PC-3 (cell line): ENCODE measurements at places on chromosomes 1 and 21. TPM values are rescaled to one million over a fixed set of nuclear protein-coding genes. Genes with fewer than 3 reads are reported as not detected.

DNA sequence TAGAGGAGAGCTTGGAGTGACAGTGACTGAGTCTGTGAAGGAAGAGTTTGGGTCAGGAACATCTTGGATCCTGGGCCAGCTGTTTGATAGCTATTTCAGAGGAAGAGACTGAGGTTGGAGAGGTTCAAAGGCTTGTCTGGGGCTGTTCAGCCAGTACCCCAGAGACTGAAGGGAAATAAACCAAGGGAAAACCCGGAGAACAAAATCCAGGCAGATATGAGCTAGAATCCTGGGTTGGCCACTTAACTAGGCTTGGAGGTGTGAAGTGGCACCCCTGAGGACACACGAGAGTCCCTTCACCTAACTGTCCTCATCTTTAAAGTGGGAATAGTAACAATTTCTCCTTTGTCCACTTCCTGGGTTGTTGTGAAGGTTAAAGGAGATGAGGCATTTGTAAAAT is 23.1 kb upstream of the EPB41 start:
- no peaks in the 10 kb centered on the region for H3K36me3 ChIP-seq
- no peaks in the 10 kb centered on the region; the same call in 1 of the 2 replicates for H3K4me1 ChIP-seq
- DNase-seq: no peak

GRCh38 chr1:229047161-229047839 is 223.6 kb upstream of the RAB4A start:
- peaks cover 70% of the 10 kb centered on the region for H3K27me3 ChIP-seq
- no peaks in the 10 kb centered on the region for H3K36me3 ChIP-seq
- no peaks in the 10 kb centered on the region for H3K4me1 ChIP-seq
- no peak overlapping the region for H3K27ac ChIP-seq

DNA sequence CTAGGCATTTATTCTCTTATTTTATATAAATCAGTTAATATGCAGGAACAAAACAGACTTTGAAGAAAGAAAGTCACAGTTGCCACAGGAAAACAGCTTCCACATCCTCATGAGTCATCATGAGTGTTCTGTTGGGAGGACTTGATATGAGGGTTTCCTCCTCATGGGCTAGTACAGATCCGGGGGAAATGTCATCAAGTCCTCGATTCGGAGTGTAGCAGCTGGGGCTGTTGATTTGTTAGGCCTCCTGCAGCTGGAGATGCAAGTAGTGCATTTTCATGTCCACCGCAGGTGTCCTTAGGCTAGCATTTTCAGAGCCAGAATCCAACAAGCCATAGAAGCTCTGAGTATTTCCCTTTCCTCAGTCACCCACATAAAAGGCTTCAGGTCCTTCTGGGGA is 36.7 kb downstream of the ADAM30 start:
- no peaks in the 10 kb centered on the region for H3K36me3 ChIP-seq
- H3K4me1 ChIP-seq: peaks cover 29% of the 10 kb centered on the region
- 0 out of 2 replicates have a peak overlapping the region, but pooled peaks have one; percentile 6 for H3K4me3 ChIP-seq
- peak; percentile 87 for DNase-seq

- H3K27ac ChIP-seq: no peak overlapping the region
- no peak for DNase-seq
- peaks cover 5% of the 10 kb centered on the region for H3K36me3 ChIP-seq
- H3K4me3 ChIP-seq: no peak overlapping the region
These were observed 27.1 kb upstream of the GPR153 start for GRCh38 chr1:6288026-6288425.

GRCh38 chr1:239909898-239910297 is 181.8 kb upstream of the FMN2 start:
- H3K36me3 ChIP-seq: no peaks in the 10 kb centered on the region
- H3K4me3 ChIP-seq: no peak overlapping the region
- H3K27ac ChIP-seq: no peak overlapping the region
- no peaks in the 10 kb centered on the region for H3K27me3 ChIP-seq
- DNase-seq: no peak

The ITLN1 gene
- total RNA-seq: not detected in 2 replicates

The SPTA1 gene
- not detected in 2 replicates for total RNA-seq

The TMPRSS2 gene
- 9.3 and 15.8 TPM in 2 replicates for total RNA-seq

The RAVER2 gene
- 11.4 and 12.2 TPM in 2 replicates for total RNA-seq

The ADAMTSL4 gene
- total RNA-seq: 0.81 and 0.87 TPM in 2 replicates

The STRIP1 gene
- 41.4 and 44.3 TPM in 2 replicates for total RNA-seq

The C8B gene
- not detected in 2 replicates for total RNA-seq

The MAGI3 gene
- 7.2 and 10.7 TPM in 2 replicates for total RNA-seq
